T-cell (primary cell): ENCODE measurements at places on chromosomes 1 and 21.

DNA sequence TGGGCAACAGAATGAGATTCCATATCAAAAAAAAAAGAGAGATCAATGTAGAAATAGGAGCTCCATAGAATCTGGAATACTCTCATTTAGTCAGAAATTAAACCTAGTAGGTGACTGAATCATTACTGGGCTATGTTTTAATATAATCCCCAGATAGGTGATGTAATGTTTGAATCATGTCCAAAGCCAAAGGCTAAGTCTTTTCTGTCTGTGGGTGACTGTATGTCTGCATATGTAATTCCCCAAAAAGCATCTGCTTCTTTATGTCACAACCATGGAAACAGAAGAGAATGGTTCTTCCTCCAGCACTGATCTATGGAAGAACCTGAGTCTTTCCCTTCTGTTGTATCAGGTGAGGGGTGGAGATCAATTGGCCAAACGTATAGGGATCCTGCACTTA, 5.8 kb downstream of the LAMC2 start:
- DNase-seq: no peak

DNA sequence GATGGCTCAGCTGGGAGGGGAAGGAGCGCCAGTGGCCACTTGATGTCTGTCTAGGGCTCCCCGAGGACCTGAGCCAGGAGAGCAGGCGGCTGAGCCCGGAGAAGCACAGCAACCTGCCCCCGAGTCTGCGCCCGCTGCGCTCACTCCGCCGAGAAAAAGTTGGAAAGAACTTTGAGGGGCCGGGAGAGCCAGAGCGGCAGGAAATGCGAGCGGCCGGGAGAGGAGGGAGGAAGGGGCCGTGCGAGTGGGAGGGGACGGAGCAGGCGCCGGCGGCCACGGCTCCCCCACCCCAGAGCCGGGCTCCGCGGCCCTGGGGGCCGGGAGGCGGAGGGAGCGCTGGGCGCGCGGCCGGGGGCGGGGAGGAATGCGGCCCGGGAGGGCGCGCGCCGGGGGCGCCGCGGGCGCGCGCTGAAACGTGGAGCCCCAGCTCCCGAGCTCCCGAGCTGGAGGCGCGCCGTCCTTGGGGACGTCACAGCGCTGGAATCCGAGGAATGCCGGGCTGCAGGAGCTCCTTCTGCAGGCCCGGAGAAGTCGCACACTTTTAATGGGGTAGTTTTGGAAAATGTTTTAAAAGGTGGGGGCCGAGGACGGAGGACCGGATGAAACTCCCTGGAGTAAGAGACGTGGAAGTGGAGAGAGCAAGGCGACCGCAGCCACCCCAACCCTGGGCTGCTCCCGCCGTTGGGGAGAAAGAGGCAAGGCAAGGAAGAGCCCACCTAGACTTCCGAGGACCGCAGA, at the start of gene PTPN14:
Gene PTPN14 (minus strand): TSS at position 167 of the 738 bp plus-strand sequence. CDS start 86,799 bp downstream, outside the sequence.
- no peak for DNase-seq

DNA sequence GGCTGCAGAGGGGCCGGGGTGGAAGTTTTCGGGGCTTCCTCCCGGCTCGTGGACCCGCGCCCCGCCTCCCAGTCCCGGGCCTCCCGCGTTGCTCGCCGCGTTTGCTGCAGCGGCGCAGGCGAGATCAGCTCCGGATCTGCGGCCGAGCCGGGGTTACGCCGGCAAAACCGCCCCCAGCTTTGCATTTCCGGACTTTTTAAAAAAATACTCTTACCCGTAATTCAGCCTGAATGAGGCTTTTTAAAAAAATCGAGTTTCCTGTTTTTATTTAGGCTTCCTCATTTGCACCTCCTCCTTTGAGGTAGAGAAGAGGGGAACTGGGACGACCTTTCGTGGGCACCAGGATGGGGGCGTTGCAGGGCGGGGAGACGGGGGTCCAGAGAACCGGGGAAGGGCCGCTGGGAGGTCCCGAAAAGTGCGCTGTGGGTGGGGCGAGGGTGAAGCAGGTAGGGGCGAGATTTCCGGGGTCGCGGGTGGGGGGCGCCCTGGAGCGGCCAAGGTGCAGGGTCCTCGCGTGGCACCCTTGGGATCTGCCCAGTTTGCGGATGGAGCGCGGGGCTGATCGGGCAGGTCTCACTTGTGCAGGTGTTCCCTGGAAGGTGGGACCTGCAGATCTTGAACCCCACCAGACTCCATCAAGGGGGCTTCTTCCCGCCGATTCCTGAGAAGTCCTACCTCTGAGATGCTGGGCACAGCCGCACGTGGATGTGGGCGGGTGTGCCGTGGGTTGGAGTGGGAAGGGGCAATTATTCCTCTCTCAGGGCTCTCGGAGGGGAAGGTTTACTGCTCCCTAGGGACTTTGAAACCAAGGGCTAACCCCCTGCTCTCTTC, 1.1 kb downstream of the PIK3CD start:
- peak; percentile 71 for DNase-seq

- DNase-seq: no peak
These were observed 78.0 kb downstream of the SYT2 start for GRCh38 chr1:202632241-202632640.

DNA sequence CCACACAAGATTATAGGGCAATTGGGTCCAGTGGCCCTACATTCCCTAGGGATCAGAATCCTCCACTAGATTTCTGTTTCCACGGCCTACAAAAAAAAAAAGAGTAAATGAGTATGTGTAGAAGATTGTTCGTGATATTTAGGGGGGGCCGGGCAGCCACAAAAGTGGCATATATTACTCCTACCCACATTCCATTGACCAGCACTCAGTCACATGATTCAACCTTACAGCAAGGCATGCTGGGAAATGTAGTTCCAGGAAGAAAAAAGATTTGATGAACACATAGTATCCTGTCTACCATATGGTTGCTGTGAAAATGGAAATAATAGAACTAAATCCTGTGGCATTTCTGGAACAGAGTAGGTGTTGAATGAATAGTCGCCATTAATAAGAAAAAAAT, 43.4 kb upstream of the GJB5 start:
- DNase-seq: no peak

GRCh38 chr1:27316860-27317259, 5.1 kb upstream of the TMEM222 start:
- no peak for DNase-seq

GRCh38 chr1:117036018-117036461, 24.1 kb upstream of the TTF2 start:
- no peak for DNase-seq

DNA sequence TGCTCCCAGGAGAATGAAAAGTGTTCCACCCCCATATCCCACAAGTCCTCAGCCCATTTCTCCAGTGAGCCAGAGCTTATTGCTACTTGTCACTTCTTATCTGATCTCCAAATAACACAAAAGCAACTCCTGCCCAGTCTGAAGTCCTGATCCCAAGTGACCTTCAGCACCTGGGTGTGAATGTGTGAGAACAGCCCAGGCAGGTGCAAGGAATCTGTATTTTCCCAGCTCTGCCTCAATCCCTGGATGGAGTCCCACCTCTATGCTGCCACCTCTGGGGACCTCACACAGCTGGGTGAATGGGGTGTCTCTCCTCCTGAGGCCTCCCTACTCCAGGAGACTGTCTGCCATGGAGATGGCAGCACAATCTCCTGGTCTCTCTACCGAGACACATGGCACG, 402.4 kb upstream of the PROX1 start:
- no peak for DNase-seq

- no peak for DNase-seq
These were observed 251.2 kb downstream of the ZNF326 start for GRCh38 chr1:90246069-90246468.

DNA sequence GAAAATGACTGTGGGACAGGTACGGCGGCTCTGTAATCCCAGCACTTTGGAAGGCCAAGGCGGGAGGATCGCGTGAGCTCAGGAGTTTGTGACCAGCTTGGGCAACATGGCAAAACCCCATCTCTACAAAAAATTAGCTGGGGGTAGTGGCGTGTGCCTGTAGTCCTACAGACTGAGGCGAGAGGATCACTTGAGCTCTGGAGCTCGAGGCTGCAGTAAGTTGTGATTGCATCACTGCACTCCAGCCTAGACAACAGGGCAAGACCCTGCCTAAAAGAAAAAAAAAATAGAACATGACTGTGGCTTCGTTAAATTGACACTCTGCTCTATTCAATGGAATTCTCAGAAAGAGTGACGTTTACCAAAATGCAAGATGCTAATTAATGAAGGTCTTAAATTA, 3.9 kb upstream of the DBT start:
- DNase-seq: no peak

DNA sequence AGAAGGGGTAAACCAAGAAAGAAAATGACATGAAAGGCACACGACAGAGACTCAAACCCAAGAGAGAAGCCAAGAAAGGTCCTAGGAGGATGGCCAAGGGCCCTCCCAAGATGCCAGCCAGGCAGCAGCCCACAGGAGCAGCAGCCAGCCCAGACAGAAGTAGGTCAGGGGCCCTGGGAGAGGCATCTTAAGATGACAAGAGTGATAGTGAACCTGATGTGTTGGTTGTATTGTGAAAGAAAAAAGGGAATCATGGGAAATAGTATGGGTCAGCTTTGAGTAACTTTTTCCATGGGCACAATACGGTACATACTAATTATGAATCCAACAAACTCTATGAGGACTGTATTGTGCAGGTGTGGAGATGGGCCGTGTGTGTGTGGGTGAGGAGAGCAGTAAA, 3.3 kb downstream of the CCSAP start:
- no peak for DNase-seq

- DNase-seq: no peak
These were observed 483.8 kb downstream of the PCP4 start for GRCh38 chr21:40351006-40351405.

GRCh38 chr1:26359981-26360806, 6.3 kb upstream of the CRYBG2 start:
- DNase-seq: peak; percentile 58

- no peak for DNase-seq
These were observed 5.1 kb downstream of the KCNJ9 start for GRCh38 chr1:160086456-160086892.

DNA sequence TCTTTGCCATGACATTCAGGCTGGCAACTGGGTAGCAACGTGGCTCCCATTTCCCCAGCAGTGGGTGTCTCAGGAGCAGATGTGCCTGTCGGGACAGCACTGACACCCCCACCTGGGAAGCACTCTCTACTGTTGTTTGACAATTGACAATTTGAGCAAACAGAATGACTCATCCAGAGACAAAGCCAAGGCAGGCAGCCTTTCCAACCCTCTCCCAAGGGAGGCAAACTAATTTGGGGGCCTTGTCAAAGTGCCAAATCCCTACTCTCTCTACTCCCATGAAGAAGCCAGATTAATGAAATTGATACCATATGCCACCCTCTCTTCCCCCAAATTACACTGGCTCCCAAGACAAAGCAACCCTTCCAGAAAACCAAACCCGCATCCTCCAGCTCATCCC, 65.6 kb downstream of the GRIK3 start:
- no peak for DNase-seq

- no peak for DNase-seq
These were observed 47.6 kb downstream of the IRF2BP2 start for GRCh38 chr1:234562334-234562733.

- no peak for DNase-seq
These were observed 70.5 kb upstream of the CNIH3 start for GRCh38 chr1:224545571-224545970.

- DNase-seq: no peak
These were observed at the start of gene TBX19 for GRCh38 chr1:168280296-168280927. Gene TBX19 (plus strand): TSS chr1:168280877. CDS start chr1:168281091, 214 bp downstream.

DNA sequence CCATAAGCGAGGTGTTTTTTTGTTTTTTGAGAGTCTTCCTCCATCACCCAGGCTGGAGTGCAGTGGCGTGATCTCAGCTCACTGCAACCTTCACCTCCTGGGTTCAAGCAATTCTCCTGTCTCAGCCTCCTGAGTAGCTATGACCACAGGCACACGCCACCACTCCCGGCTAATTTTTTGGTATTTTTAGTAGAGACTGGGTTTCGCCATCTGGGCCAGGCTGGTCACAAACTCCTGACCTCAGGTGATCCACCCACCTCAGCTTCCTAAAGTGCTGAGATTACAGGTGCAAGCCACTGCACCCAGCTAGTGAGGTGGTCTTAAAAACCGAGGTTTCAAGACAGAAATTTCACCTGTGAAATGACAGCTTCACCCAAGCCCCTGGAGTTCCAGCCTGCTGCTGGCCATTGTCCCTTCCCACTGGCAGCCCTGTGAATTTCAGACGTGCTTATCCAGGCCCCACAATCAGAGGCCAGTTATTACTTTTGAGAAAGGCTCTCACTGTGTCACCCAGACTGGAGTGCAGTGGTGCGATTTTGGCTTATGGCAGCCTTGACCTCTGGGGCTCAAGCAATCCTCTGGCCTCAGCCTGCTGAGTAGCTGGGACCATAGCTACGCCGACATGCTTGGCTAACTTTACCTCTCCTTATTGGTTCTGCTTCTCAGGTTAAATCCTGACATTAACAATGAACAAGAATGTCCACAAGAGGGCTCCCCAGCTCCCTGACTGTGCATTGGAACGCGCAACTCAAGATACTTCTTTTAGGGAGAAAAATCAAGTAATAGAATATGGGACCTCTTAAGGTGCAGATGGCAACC, 19.4 kb downstream of the ENO1 start:
- no peak for DNase-seq

- peak; percentile 93 for DNase-seq
These were observed 99.9 kb upstream of the SOD1 start for GRCh38 chr21:31559368-31560119.

- no peak for DNase-seq
These were observed 53.8 kb downstream of the TRIM11 start for GRCh38 chr1:228352677-228353481.

GRCh38 chr1:42831273-42831672, 14.1 kb upstream of the SVBP start:
- DNase-seq: no peak
